ENCODE measurements at places on chromosomes 4 and X. TPM values are rescaled to one million over a fixed set of nuclear protein-coding genes. Genes with fewer than 3 reads are reported as not detected.

The FAT1 gene
- 290 TPM for polyA plus RNA-seq

DNA sequence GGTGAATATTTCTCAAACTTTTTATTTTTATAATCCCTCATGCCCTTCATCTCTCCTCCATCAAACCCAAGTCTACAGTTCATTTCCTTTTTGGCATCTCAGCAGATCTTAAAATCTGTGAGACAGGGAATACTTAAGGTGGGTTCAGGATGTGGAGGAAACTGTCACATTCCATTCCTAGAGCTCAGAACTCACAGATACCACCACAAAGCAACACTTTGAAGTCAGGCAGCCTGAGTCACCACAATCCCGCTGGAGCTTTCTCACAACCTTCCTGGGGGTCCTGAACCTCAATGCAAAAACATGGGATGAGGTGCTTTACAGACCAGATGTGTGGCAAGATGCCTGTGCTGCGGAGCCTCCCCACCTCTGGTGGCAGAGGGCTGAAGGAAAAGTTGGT, 63.2 kb downstream of the HHIP start:
- no peak for DNase-seq

DNA sequence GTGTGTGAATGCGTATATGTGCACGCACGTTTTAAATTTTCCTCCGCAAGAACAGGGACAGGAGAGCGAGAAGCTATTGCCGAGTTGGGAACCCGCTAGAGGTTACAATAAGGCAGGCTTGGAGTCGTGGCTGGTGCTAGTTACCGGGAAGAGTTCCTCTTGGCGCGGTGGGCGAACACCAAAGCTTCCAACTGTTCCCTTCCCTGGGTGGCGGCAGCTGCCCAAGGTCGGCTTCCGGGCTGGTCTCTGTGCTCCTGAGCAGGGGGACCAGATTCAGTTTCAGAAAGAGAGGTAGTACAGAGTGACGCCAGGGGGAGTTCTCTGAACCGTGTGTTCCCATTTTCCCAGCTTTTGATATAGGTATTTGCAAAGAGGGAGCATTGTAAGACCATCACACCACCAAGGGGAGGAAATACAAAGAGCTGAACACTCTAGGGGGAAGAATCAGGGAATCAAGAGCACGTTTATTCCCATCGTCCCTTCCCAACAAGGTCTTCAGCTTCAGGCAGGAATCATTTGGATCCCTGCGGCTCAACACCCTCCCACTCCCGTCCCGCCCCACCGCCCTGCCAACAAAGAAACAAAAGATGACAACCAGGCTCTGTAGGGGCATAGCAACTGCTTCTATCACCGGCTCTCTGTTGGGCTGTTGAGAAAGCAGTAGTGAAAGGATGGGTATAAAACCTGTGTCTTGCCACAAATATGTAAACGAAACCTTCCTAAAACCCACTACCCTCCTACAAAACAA, 113.6 kb upstream of the TEX13C start:
- DNase-seq: peak; percentile 37

The FAM9C gene
- polyA plus RNA-seq: 0.25 TPM

GRCh38 chrX:139932073-139932900, 566 bp downstream of the ATP11C start:
- no peak for DNase-seq

GRCh38 chrX:33589316-33589715, 378.0 kb upstream of the DMD start:
- no peak for DNase-seq

The EFHC2 gene
- 9.0 TPM for polyA plus RNA-seq

The ATP8A1 gene
- 40.0 TPM for polyA plus RNA-seq

GRCh38 chrX:154802947-154803346, 2.3 kb downstream of the MPP1 start:
- DNase-seq: no peak

The DRD5 gene
- 0.83 TPM for polyA plus RNA-seq

- DNase-seq: no peak
Observed at GRCh38 chr4:184748251-184748652, 14.4 kb upstream of the CENPU start.

The LRIT3 gene
- 1.4 TPM for polyA plus RNA-seq

The NEXMIF gene
- polyA plus RNA-seq: 3.1 TPM

GRCh38 chrX:72169008-72169728, 12.4 kb upstream of the PIN4 start:
- no peak for DNase-seq

DNA sequence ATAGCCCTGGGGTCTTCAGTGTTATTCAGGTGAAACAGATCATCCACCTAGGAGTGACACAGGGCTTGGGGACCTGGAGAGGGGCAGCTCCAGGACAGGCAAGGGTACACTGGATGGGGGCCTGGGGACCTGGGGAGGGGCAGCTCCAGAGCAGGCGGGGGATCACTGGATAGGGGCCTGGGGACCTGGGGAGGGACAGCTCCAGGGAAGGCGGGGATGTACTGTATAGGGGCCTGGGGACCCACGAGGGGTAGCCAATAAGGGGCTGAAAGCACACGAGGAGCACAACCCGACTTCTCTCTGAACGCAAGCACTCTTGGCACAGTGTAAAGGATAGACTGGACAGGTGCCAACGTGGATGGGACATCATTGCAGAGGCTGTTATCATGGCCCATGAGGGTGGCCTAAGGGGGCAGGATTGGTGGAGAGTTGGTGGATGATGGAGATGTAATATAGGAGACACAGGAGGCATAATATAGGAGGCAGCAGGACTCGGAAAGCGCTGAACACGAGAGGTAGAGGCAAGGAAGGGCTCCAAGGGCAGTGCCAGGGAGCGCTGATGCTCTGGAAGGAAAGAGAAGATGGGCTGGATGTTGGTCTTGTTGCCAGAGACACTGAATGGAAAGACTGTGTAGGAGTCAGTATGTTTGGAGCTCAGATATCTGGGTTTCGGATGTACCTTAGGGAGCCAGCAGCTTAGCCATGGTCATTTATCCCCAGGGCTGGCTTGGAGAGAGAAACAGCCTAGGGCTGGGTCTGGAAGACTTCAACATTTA, 37.9 kb upstream of the FGFBP2 start:
- DNase-seq: no peak

Data from left kidney (tissue), 8 donors.